ENCODE measurements at places on chromosomes 12 and 14. TPM values are rescaled to one million over a fixed set of nuclear protein-coding genes. Genes with fewer than 3 reads are reported as not detected.

GRCh38 chr14:105260959-105261358, 12.6 kb downstream of the BTBD6 start:
- no peak for DNase-seq

DNA sequence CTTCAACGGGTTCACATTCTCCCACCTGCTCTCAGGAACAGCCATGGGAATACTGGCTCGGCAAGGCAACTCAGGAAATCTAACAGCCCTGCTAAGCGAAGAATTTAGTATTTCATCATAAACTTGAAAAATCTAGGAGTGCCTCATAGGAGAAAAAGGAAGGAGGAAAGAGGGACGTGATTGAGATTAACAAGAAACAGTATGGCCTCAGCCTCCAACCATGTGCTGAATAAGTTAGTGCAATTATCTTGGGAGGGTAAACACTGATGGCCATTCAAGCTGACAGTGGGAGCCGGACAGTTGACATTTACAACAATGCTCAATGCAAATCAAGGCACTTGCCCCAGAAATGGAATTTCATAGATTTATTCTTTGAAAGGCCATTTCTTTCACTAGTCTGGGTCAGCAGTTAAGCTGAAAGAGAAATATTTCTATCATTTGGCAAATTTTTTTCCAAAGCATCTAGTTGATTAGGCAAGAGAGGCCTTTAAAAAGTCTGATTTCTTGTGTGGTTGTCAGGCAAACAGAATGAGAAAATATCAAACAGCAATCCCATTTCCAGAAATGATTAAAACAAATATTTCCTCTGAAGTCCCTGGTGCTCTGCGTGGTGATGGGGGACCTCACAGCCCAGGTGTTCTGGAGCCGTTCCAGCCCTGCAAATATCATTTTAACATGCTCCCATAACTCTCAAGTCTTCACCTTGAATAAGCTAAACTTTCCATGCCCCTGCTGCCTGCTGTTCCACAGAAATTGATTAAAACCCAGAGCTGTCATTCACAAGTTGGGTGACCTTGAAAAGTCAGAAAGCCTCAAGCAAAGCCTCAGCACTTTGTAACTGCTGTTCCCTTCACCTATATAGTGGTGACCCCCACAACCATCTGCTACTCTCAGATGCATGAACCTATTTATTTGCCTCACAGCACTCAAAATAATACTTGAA, 121.6 kb downstream of the PHLDA1 start:
- no peak for DNase-seq

DNA sequence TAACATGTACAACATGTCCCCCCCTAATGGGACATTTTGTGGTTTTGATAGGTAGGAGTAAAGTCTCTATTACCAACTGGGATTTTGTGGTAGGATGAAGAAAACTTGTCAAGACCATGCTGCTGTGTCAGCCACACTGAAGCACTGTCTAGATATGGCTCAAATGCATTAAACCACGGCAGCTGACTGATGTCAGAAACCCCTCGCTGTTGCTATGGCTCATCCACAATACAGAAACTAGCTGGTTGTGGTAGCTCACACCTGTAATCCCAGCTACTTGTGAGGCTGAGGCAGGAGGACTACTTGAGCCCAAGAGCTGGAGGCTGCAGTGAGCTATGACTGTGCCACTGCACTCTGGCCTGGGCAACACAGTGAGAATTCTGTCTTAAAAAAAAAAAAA, 40.1 kb downstream of the PAPLN start:
- DNase-seq = no peak

DNA sequence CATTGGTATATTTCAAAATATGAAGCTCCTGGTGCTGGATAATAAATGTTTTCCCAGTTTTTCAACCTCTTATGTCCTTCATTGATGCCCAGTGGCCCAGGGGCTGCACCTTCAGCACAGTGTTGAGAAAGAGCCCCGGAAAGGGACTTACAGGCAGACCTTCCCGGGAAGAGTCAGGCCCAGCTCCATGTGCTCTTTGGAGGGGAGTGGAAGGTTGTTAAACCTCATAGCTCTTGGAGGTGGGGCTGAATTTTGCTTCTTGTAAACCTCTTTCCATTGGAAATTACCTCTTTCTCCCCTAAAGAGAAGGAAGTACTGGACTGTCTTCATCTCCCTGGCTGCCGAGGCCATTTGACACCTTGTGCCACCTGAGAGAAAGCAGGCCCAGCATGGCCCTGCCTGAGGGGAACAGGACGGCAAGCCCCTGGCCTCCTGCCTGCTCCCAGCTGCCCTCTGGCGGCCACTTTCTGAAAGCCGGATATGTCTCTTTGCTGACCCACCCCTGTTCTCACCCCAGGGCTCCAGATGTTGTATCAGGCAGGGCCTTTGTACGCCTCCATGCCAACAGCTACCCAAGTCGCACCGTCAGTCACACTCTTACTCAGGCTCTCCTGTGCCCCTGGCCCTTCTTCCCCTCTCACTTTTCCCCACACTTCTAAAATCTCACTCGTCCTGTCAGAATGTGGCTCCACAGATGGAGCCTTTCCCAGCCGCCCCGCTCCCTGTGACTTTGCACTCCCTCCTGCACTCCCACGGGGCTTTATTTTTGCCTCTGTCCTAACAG, 43.0 kb downstream of the EVL start:
- peak; percentile 69 for DNase-seq

C14orf119 gene
- 53.8 TPM for total RNA-seq

DNA sequence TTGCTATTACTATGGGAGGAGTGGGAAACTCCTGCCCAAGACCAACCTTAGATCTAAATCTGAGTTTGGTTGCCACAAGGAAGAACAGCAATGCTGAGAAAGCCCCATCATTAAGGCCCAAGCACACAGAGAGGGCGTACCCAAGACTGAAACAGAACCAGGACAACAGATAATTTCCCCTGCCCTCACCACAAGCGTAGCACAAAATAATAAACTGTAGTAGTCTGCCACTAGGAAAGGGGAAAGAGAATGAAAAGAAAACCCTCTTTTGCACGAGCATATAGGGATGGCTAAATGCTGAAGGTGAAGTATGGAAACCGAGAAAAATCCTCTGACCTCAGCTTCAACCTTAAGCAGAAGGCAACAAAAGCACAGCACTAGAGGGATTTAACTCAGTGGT, 76.5 kb upstream of the DHRS4 start:
- DNase-seq = no peak

GRCh38 chr12:49160399-49160798, 28.5 kb downstream of the TUBA1A start:
- DNase-seq = no peak

GRCh38 chr12:112905451-112906089, 1.2 kb upstream of the OAS1 start:
- DNase-seq = peak; percentile 42

SPX gene
- total RNA-seq = not detected

PA2G4 gene
- total RNA-seq = 59.6 TPM

DNA sequence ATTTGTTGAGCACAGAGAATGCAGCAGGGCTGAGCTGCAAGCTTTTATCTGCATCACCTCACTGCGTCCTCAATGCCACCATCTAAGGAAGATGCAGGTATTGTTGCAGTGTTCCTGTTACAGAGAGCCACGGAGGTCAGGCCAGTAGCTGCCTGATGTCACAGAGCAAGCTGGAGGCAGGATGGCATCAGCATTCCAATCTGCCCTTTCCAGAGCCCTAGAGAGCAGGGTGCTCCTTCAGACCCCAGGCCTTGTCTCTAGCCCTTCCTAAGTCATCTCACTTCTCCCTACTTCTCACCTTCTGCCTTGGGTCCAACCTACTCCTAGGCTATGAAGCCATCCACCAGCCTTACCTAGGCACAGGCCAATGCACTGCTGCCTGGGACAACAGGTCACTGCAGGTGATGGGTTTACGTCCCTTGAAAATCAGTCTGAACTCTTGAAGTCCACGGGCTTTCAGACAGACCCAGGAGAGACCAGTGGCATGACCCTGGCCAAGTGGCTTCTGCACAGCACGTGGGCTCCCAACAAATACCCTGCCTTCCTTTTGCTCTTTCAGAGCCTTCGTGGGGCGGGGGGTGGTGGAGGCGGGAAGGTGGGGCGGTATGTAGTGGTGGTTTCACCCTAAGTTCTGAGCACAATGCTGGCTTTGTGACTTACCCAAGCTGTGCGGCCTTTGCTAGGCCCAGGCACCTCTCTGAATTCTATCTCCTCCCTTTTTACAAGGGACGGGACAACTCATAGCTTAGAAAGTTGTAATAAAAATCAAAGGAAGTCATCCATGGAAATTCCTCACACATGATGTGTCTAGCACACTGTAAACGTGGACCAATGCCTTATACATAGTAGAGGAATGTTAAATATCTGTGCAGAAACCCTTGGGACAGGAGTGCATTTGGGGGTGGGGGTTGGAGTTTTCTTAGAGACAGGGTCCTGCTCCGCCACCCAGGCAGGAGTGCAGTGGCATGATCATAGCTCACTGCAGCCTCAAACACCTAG, 136.0 kb downstream of the KSR2 start:
- no peak for DNase-seq

- DNase-seq = no peak
Measured at GRCh38 chr12:41556176-41556575, 368.1 kb downstream of the PDZRN4 start.

- no peak for DNase-seq
Measured at GRCh38 chr12:79844693-79845092, 90.2 kb downstream of the PPP1R12A start.

TMEM106C gene
- 180 TPM for total RNA-seq

- no peak for DNase-seq
Measured at GRCh38 chr12:68739891-68740290, 6.1 kb upstream of the SLC35E3 start.

GRCh38 chr12:96228566-96229248, 34.5 kb downstream of the ELK3 start:
- no peak for DNase-seq

KRT6B gene
- total RNA-seq = not detected

GRCh38 chr12:130224613-130225012, 62.3 kb downstream of the FZD10 start:
- no peak for DNase-seq
